ENCODE measurements at places on chromosomes 2 and 18.

GRCh38 chr18:27685807-27686412 is 491.0 kb downstream of the CDH2 start:
- no peak for DNase-seq

DNA sequence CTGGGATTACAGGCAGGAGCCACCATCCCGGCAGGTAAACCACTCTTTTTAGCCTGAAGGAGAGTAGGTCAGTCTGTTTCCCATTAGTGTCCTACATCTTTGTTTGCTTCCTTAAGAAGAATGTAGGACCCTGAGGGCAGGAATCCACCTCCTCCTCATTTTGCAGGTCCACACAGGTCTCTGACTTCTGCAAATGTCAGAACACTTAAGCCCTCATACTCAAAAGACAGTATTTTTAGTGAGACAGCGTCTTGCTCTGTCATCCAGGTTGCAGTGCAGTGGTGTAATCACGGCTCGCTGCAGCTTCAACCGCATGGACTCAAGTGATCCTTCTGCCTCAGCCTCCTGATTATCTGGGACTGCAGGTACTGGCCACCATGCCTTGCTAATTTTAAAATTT is 9.3 kb downstream of the PSTPIP2 start:
- no peak for DNase-seq

DNA sequence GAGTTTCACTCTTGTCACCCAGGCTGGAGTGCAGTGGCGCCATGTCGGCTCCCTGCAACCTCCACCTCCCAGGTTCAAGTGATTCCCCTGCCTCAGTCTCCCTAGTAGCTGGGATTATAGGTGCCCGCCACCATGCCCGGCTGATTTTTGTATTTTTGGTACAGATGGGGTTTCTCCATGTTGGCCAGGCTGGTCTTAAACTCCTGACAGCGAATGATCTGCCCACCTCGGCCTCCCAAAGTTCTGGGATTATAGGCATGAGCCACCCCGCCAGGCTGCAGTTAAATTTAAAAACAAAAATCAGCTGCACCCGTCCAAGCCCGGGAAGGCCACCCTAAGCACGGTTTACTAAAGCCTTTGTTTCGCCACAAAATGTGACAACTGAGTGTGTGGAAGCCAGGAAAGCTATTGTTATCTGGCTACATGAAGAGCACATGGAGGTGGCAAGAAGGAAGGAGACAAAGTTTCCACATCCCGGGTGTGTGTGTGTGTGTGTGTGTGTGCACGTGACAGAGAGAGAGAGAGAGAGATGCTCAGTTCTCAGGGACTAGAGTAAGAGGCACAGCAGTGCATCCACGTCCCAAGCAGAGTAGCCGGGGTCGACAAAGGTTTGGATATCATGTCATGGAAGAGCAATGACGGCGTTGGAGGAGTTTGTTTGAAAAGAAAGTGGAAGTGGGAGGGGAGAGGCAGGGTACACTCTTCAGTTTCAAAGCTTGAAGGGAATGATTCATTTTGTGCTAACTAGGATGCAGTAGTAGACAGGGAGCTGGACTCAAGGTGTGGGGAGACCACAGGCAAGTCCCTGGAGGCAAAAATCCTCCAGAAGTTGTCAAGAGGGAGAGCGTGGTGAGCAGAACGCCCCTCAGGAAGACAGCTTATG is 20.1 kb downstream of the INPP5D start:
- DNase-seq: no peak

GRCh38 chr2:127575941-127576432 is 40.5 kb downstream of the MYO7B start:
- no peak for DNase-seq

GRCh38 chr2:121735518-121736074 is 1.1 kb downstream of the NIFK start:
- no peak for DNase-seq

GRCh38 chr2:230905448-230906421 is 19.3 kb downstream of the GPR55 start:
- DNase-seq: no peak

GRCh38 chr2:15582710-15583357 is 8.8 kb upstream of the DDX1 start:
- DNase-seq: no peak

DNA sequence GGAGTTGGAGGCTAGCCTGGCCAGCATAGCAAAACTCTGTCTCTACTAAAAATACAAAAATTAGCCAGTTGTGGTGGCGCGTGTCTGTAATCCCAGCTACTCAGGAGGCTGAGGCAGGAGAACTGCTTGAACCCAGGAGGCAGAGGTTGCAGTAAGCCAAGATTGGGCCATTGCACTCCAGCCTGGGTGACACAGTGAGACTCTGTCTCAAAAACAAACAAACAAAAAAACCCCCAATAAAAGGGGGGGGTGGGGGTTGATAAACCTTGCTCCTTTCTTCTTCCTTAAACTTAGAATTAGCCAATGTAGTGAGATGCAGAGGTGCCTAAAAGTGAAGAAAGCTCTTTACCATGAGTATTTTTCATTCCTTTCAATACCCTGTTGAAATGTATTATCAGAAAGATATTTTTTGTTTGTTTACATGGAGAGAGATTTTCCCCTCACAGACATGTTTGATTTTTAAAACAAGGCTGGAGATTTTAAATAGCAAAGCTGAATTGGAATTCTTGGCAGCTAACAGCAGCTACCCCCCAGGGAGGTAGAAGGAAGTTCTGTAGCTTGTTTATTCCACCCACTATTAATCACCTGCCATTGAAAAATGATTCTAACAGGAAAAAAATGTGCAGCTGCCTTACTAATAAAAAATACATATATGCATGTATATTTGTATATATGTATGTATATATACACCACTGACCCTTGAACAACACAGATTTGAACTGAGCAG is 48.6 kb downstream of the GYPC start:
- no peak for DNase-seq

- no peak for DNase-seq
Measured at GRCh38 chr2:152176113-152176714, 651 bp upstream of the STAM2 start.

- DNase-seq: no peak
Measured at GRCh38 chr18:54392543-54393023, 34.9 kb downstream of the C18orf54 start.

GRCh38 chr18:5948237-5948636 is 52.9 kb upstream of the TMEM200C start:
- no peak for DNase-seq

DNA sequence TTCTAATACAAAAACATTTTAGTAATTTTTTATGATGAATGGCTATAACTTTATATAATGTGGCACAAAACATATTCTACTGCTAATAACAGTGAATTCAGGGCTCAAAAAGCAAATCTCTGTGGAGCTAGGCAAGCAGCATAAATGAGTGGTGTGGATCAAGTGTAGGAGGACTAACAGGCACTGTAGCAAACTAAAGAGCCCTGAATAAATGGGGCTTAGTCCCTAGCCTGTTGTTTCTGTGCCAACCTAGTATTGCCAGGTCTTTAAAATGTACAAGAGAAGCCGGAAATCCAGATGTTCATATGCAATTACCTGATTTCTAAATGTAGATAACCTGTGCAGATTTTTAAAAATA is 18.5 kb downstream of the REL start:
- no peak for DNase-seq

DNA sequence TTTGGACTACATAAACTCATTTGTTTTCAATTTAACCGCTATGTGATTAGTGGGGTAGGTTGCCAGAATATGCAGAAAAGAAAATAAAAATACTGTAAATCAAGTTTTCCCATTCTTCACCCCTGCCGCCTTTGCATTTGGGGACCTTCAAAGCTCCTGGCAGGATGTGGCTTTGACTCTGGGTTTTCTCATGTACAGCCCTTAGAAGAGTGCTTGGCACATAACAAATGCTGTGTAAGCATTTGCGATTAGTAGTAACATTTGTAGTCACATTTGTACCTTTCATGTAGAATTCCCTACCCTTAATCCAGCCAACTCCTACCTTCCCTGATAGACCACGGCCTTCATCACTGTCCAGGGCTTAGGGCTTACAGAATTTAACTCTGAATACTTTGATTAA is 262.6 kb downstream of the MREG start:
- DNase-seq: no peak

GRCh38 chr2:648476-649424 is 28.5 kb downstream of the TMEM18 start:
- no peak for DNase-seq

GRCh38 chr18:45757005-45757404 is 33.0 kb downstream of the SLC14A1 start:
- DNase-seq: no peak

DNA sequence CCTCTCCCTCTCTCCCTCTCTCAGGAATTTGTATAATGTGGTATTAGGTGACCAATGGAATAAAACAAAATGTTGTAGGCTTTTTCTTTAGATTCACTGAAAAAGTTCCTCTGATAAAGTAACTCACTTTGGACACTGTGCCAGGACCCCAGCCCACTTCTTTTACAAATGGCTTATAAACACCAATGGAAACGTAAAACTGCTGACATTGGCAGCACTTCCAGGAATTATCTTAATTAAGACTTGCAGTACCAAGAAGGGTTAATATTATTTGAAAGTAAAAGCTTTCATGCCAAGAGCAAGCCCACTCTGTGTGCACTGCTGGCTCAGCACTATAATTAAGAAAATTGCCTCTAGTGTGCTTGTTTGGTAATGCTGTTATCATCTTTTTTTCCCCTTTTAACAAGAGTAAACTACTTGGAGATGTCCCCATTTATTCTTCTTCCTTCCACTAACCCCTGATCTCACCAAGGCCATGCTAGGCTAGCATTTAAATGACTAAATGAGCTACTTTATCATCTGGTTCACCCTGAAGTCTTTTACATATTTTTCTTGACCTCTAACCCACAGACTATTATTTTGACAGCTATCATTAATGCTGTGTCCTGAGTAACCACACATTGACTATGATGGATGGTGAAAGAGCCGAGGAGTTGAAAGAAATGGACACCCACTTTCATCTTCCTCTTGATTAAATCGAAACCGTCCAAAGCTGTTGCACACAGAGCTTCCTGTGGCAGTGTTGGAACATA is 232.2 kb upstream of the ETAA1 start:
- DNase-seq: no peak

GRCh38 chr2:59932341-59932740 is 621.1 kb downstream of the BCL11A start:
- DNase-seq: no peak

DNA sequence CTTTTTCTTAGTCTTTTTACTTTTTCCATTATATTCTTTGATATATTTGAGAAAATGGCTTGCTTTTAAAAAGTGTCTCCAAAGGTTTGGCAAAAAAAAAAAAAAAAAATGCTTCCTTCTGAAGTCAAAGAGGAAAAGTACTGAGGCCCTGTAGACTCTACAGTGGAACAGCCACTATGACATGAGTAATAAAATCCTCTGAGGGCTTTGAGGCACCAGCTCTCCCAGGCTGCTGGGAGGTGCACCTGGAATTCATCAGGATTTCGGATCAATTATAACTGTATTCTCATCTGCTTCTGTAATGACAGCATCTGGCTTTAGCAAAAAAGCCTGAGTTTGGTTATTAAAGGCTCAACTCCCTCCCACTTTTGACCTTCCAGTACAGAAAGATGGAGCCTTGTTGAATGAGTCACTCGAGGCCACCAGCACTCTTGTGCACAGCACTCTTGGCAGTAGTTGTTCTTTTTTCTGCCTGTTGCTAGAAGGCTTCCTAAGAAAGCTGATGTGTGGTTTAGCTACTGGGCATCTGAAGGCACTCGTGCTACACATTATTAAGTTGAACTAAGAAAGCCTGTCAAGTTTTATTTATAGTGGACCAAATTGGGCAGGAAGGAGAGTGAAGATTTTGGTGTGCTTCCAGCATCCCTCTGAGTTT is 131.3 kb downstream of the PRPF40A start:
- DNase-seq: peak; percentile 72

GRCh38 chr2:217787160-217787877 is 215.5 kb downstream of the TNS1 start:
- DNase-seq: no peak

DNA sequence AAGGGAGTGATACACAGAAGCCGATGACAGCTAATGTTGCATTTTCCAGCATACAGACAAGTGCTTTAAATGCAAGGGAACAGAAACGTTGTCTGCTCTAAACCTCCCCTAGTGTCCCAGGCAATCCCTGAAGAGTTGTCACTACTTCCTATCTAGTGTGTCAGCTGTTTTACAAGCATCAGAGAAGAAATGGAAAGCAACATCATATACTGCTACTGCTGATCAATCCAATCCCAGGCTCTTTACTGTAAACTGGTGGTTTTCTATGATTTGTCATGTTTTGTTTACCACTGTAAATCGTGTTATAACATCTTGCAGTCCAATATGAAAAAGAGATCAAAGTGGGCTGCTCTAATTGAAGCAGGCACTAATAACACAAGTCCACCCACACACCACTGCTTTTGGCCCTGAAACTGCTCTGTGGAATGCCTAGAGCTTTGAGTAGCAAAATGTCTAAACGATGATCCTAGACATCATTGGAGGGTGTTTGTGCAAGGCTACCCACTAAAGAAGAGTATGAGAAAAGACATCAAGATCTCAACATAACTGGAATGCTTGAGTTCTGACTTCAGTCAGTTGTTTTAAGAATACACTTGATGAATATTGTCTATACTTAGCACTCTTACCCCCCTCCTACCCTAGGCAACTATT is 18.1 kb upstream of the ROCK1 start:
- peak; percentile 86 for DNase-seq

- DNase-seq: no peak
Measured at GRCh38 chr2:11292464-11293255, 51.8 kb downstream of the ROCK2 start.

GRCh38 chr2:36355890-36356297 is 316 bp downstream of the CRIM1 start:
- no peak for DNase-seq

GRCh38 chr2:203861607-203862006 is 6.0 kb upstream of the CTLA4 start:
- DNase-seq: no peak

DNA sequence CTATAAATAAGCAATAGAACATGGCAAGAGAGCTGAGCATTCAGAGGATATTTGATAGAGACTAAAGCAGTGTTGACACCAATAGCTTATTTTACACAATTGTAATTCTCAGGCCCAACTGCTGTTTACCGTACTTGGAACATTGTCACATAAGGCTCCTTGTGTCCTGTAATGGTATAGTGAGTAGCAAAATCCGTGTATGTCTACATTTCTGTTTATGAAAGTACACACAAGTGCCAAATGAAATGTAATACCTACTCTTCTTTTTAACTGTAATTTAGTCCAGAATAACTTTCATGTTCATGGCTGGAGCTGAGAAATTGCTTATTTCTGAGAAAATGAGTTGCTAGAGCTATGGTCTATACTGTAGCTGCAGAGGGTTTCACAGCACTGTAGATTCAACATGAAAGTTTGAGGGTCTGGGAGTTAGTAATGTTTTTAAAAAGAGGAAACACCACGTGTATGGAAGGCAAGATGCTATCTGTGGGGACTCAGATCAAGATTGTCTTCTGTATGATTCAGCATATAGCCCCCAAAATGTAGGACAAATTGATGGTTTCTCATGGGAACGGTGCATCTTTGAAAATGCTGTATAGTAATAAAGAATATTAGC is 110.2 kb upstream of the NOSTRIN start:
- DNase-seq: no peak

DNA sequence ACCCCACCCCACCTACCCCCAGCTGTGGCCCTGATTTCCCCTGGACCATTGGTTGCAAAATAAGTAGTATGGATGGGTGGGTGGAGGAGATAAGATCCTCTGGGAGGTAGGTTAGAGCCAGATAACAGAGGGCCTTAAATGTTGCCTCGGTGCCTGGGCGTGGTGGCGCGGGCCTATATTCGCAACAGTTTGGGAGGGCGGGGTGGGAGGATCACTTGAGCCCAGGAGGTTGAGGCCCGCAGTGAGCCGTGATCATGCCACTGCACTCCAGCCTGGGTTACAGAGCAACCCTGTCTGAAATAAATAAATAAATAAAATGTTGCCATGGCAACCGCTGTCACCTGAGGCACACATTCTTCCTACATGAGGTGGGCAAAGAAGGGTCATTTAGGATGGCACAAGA is 103.3 kb upstream of the GATA6 start:
- DNase-seq: no peak

All from AG04449 (cell line).